RKO (cell line): ENCODE measurements at places on chromosomes 12 and 14.

GRCh38 chr12:9869307-9870161 is at the start of gene CLEC2B:
TSS of gene CLEC2B (minus strand) at chr12:9869354.
- DNase-seq = peak; percentile 75

DNA sequence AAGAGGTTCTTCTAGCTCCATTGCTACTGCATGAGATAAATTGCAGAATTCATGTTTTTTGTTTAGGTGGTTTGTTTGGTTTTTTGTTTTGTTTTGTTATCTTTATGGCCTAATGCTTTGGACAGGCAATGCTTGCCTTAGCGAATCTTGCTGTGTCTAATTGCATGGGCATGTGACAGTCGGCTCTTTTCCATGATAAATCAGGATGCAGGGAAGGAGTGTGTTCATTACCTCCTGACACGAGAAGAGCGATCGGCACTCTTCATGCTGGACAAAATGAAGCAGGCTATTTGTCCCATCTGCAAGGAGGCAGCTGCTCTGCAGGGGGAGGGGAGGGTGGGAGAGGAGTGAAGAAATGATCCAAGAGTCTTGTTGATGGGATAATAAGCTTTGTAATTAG is 6.5 kb downstream of the CCDC60 start:
- DNase-seq = no peak

DNA sequence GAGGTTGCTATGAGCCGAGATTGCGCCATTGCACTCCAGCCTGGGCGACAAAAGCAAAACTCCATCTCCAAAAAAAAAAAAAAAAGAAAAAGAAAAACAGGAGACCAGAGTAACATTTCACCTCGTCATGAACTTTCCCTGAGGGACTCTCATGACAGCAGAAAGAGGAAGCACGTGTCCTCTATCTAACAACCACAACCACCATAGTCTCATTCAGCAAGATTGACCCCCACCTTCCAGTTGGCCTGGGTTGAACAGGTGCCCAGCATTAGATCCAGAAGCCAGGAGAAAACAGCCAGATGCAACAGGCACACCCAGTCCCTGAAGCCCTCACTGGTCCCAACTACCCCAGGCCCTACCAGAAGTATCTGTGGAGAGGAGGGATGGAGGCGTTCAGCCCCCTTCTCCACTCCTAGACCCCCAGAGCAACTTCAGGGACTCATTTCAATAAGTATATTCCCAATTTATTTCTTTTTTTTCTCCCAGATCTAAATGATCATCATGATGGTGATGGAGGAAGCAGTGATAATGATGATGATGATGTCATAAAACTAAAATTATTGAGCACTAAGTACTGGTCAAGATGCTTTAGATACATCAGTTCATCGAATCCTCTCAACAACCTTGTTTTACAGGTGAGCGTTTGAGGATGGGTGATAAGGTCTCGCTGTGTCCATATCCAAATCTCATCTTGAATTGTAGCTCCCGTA is 235.0 kb downstream of the EFCAB11 start:
- DNase-seq = no peak

- DNase-seq = no peak
Observed at GRCh38 chr12:70007687-70008086, 182.7 kb downstream of the MYRFL start.

GRCh38 chr12:93033948-93034347 is 104.9 kb upstream of the EEA1 start:
- DNase-seq = no peak

- DNase-seq = no peak
Observed at GRCh38 chr14:42814817-42815216, 1208.1 kb downstream of the LRFN5 start.

DNA sequence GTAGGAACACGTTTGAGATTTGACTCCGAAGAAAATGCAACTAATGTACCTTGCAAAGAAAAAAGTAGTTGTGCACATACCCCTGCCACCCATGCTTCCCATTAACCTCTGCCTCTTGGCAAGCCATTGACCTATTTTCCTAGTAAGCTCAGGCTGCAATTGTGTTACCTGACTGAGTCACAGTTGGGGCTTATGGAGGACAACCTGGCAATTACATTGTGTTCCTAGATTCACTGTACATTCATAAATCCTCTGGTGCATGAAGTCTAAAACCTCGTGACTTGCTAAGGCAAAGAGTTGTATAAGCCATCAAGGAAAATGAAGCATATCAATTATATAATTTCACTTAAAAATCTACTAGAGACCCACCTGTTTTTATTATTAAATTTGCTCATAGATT is 62.0 kb upstream of the DUSP6 start:
- no peak for DNase-seq
